ENCODE measurements at places on chromosomes 12 and 14.
A peak's percentile ranks its signal among the peaks of the same experiment; 100 is the strongest.

- no peak for DNase-seq
Observed at GRCh38 chr12:65522956-65523860, 244.7 kb downstream of the MSRB3 start.

GRCh38 chr12:106006382-106006781 lies 132.4 kb downstream of the NUAK1 start:
- no peak for DNase-seq

DNA sequence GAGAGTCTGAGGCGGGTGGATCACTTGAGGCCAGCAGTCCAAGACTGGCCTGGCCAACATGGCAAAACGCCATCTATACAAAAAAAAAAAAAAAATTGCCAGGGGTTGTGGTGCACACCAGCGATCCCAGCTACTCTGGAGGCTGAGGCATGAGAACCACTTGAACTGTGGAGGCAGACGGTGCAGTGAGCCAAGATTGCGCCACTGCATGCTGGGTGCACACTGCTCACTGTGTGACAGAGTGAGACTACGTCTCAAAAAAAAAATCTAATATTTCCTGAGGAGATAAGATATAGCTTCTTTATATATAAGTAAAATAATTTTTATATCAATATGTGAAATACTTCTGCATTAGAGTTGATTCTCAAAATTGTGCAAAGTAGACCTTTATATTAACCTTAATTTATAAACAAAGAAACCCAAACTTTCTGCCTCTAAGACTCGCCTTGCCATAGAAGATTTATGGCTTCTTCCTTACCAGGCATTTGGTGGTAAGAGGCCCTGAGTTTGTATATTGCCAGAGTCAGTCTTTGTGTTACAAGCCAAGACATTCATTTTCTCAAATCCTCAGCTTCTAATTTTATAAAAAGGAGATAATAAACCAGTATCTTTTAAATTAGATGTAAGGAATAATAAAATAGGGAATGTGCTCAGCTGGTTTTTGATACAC lies 1226.7 kb downstream of the FLRT2 start:
- no peak for DNase-seq

DNA sequence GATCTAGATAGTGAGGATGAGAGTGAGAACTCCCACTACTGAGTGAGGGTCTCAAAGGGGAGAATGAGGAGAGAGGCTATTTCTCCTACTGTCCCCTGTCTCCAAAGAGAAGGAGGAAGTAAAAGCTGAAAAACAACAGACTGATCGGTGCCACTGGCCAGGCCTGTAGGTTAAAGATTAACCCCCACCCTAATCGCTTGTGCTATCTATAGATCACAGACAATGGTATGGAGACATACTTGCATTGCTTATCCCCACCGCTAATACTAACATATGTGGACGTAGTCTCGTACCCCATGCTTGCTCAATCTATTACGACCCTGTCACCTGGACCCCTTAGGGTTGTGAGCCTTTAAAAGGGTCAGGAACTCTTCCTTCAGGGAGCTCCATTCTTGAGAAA lies 777.9 kb upstream of the TMEM132C start:
- no peak for DNase-seq

- no peak for DNase-seq
Observed at GRCh38 chr12:111359231-111359913, 9.5 kb downstream of the PHETA1 start.

DNA sequence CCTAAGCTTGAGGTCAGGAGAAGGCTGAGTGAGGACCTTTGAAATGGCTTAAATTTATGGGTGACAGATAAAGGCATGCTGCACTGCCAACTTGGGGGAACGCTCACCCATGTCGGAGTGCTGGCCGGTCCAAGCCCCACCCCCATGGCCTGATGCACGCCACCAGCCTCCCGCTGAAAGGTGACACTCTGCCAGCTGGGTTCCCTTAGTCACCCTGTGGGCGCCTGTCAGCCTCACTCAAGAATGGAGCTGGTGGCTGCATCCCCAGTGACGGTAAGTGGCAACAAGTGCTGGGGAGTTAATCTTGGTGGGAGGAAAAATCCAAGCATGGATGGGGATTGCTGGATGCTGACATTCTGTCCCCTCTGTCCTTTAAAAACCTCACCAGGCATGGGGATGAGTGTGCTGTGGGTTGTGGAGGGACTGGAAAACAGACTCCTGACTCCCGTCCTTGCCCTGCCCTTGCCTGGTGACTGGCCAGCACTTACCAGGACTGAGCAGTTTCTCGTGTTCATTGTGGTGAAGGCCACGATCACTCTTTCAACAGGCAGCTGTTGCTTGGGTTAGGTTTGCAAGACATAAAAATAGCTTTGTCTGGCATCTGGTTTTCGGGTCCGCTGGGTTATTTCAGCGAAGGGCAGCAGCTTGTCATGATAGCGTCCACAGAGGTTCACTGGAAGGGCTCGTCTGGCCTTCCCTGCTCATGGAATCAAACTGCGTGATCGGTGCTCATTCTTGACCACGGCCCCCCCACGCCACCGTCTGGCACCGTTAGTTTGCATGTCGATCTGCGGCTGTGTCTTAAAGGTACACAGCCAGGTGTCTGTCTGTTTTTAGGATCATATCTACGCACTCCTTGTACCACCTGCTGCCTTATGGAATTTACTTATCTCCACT lies 15.0 kb downstream of the ACACB start:
- DNase-seq = no peak

- DNase-seq = no peak
Observed at GRCh38 chr14:31966896-31967668, 110.0 kb upstream of the ARHGAP5 start.

GRCh38 chr12:113060336-113060960 lies 3.9 kb downstream of the DTX1 start:
- DNase-seq = no peak

DNA sequence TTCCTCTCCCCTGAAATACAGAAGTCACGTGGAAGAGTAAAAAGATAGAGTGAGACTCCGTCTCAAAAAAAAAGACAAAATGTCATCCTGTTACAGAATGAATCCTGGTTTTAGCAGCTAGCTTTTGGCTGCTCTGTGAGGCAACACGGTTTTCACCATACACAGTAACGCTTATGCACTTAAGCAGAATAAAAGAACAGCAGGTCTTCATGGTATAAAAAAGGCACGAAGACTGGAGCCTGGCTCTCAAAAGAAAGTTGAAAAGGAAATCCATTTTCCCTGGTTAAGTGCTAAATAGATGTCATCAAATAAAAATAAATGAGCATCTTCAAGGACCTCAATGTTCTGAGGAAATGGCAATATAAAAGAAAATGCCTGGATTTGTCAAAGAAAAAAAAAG lies 444.1 kb downstream of the IPO8 start:
- DNase-seq = no peak

DNA sequence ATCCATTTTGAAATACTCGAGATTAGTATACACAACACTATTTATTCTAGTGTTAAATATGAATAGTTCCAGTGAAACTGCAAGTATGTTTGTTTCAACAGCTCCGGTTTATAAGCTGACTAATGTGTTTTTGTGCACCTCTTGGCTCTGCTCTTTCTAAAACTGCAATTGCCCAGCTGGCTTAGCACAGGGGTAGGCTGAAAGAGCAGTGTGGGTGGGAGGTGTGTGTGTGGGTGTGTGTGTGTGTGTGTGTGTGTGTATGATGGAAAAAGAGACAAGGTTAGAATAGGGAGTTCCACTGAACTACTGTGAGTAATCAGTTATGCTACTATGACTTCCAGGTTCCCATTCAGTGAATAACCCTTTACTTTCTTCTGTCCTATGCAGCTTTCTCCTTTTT lies 37.8 kb upstream of the DDHD1 start:
- no peak for DNase-seq

- no peak for DNase-seq
Observed at GRCh38 chr14:32507029-32507984, 178.2 kb downstream of the AKAP6 start.

DNA sequence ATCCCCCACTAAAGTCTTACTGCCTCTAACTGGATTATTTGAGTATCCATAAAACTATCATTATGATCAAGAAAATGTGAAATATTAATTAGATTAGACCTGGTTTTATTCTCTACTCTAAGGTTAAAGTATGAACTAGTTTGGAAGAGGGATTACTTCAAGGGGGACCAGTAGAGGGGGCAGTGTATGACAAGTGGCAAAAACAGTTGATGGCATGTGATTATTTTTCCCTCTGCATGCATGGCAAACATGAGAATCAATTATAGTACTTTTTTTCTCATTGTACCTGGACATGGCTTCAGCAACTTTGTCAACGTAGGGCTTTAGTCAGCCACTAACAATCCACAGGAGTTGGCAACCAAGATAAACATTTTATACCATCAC lies 145.0 kb upstream of the SLC38A2 start:
- DNase-seq = peak; percentile 39

GRCh38 chr12:52366738-52367485 lies at the start of gene KRT85:
KRT85 (minus strand) TSS chr12:52367481; CDS start chr12:52367405, 76 bp downstream.
- no peak for DNase-seq

GRCh38 chr12:66623455-66623854 lies 55.4 kb downstream of the GRIP1 start:
- DNase-seq = no peak

- no peak for DNase-seq
Observed at GRCh38 chr14:95495538-95496025, 20.9 kb downstream of the SYNE3 start.

- DNase-seq = no peak
Observed at GRCh38 chr12:885701-886100, 63.8 kb downstream of the RAD52 start.

- no peak for DNase-seq
Observed at GRCh38 chr12:53052419-53053217, 2.8 kb downstream of the TNS2 start.

DNA sequence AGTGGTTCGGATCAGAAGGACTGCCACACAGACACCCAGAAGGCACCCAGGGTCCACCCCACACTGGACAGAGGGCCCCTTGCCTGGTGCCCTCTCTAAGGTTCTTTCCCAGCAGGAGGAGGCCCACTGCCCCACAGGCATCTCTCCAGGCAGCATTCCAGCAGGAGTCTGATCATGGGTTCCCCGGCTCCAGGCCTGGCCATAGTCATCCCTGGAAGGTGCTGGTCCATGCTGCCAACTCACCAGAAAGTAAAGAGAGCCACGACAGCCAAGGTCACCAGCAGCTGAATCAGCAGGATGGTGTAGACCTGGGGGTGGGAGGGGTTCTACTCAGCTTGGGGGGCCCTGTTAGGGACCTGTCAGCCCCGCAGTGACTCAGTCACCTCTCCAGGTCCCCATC lies 6.4 kb downstream of the FAIM2 start:
- DNase-seq = no peak

DNA sequence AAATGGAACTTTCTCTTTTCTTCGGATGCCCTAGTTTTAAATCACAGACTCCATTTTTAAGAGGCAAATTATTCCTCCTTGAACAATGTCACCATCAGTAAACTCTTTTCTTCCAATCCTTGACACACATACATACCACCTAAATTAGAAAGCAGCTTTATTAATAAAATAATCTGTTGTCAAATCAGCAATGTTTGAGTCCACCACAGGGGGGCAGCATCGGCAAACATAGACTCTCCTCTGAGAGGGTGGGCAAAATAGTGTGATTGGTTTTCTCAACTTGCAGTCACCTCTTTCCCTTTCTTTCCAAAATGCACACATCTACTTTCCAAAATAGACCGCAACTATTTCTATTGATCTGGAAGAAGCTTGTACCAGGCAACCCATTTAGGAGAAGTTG lies 438.4 kb upstream of the OR4E1 start:
- no peak for DNase-seq

- DNase-seq = no peak
Observed at GRCh38 chr12:23581913-23582312, 367.6 kb downstream of the SOX5 start.

GRCh38 chr12:77500089-77500488 lies 330.6 kb upstream of the NAV3 start:
- no peak for DNase-seq

DNA sequence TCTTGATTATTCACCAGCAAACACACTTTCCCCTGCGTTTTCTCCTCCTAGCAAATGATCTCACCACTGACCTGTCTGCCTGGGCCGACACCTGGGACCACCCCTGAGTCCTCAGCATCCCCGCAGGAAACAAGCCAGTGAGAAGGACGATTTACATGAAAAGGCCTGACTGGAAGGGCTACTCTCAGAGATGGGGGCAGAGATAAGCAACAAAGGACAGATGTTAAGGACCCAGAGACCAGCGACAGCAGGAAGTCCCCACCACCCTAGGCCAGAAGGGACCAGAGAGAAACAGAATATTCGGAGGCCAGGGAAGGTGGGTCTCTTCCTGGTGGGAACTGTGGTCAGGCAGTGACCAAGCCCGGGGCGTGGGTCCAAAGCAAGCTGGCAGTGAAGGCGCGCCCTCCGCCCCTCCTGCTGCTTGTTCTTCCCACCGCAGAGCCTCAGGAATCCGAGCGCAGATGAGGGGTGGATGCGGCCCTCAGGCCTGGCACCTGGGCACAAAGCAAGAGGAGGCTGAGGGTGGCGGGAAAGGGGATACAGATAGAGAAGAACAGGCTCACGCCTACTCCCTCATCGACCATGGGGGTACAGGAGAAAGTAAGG lies 55.8 kb downstream of the STX2 start:
- DNase-seq = no peak

DNA sequence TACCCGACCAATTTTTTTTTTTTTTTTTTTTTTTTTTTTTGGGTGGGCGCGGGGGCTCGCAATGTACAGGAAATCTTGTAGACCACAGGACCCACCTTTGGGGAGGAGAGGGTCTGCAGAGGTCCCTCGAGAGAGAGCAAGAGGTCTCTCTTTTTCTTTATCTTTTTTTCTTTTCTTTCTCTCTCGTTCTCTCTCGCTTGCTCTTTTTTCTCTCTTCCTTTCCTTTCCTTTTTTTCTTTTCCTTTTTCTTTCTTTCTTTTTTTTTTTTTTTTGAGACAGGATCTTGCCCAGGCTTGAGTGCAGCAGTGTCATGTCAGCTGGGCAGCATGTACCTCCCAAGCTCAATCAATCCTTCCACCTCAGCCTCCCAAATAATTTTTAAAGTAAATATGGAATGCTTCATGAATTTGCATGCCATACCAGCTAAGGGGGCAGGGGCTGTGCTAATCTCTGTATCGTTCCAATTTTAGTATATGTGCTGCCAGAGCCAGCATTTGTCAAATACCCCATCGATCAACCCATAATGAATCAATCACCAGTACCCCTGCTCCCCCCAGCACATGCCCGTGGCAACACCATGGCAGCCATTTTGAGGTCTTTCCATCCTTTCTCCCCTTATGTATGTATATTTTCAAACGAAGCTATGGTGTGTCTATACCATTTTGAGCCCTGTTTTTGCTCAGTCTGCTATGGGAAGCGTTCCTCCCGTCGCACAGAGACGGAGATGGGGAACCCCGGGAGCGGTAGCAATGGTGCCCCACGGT lies 9.3 kb downstream of the PAPLN start:
- no peak for DNase-seq

DNA sequence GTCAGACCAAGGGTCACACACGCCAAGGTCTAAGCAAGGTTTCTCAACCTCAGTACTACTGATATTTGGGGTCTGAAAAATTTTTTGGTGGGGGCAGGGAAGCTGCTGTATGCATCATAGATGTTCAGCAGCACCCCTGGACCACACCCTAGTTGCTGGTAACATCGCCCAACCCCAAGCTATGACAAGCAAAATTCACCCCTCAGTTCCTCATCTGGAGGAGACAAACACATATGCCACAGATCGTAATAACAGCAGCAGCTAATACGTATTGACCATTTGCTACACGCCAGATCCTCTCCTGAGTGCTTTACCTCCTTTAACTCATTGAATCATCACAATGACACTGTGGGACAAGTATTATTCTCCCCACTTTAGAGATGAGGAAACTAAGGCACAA lies 46.4 kb downstream of the ACTN1 start:
- no peak for DNase-seq

- no peak for DNase-seq
Observed at GRCh38 chr12:13313886-13314285, 117.4 kb downstream of the EMP1 start.

GRCh38 chr14:102219316-102219715 lies 79.6 kb downstream of the WDR20 start:
- no peak for DNase-seq

Data from stimulated activated naive CD4-positive, alpha-beta T cell (primary cell).